ENCODE measurements at places on chromosomes 12 and 14. TPM values are rescaled to one million over a fixed set of nuclear protein-coding genes. Genes with fewer than 3 reads are reported as not detected.

The DPF3 gene
- 0.37 TPM for total RNA-seq

GRCh38 chr12:111173391-111173790, 195.5 kb downstream of the PHETA1 start:
- ATAC-seq, result no peak

DNA sequence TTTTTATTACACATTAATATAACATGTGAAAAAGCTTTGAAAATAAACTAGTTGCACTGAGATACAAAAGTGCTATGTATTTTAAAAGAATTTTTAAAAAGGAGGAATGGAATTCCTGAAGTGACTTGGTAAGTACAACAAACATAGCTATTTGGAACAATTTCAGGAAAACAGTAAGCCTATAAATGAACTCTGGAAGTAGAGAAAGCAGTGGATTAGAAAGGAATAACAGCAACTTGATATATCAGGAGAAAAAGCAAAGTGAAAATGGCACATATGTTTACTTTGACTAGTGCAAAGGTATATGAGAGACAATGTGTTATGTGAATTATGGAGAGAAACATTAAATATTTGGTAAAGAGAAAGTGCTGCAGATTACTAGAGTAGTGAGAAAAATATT, 811.7 kb downstream of the C12orf50 start:
- no peak for ATAC-seq

DNA sequence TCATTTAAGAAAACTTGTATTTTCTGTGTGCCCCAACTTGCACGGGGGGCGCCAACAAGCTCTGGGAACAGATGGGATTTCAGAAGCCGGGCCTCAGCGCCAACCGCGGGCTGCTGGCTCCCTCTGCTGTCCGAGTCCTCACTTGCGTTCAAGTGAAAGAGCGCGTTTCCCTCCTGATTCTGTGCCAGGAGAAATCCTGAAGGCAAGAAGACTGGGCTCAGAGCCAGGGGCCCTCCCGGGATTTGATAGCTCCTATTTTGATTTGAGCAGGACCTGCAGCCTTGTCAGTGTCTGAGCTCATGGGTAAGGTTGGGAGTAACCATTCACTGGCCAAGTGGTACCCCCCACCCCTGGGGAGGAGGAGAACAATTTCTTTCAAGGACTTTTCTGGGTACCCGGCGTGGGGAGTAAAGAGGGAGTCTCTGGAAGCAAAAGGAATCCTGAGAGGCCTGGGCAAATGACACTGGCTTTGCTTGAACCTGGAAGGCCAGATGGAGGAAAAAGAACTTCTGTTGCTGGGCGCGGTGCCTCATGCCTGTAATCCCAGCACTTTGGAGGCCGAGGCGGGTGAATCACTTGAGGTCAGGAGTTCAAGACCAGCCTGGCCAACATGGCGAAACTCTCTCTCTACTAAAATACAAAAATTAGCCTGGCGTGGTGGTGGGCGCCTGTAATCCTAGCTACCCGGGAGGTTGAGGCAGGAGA, 179.0 kb upstream of the RGS6 start:
- peak; percentile 70 for ATAC-seq

- ATAC-seq, result peak; percentile 46
Observed at GRCh38 chr12:53097564-53098353, at the start of gene IGFBP6. IGFBP6 (plus strand) TSS chr12:53097667; CDS start chr12:53097718, 51 bp downstream.

GRCh38 chr12:120939523-120939922, 35.4 kb upstream of the SPPL3 start:
- ATAC-seq, result peak; percentile 46

DNA sequence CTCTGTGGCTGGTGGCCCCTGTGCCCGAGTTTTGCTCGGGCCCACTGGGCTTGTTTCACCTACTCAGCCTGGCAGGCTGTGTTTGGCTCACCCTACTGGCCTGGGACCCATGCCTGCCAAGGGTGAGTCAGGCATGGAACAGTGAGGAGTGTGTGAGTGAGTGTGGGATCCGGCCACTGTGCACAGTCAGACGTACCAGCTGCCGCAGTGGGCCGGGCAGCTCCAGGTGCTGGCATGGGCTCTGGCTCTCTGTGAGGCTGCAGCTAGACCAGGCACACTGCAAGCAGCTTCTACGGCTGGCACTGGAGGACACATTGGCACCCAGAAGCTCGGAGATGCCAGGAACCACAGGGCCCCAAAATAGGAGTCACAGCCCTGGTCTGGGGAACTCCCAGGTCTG, 40.6 kb downstream of the HSD17B6 start:
- ATAC-seq, result peak; percentile 90

DNA sequence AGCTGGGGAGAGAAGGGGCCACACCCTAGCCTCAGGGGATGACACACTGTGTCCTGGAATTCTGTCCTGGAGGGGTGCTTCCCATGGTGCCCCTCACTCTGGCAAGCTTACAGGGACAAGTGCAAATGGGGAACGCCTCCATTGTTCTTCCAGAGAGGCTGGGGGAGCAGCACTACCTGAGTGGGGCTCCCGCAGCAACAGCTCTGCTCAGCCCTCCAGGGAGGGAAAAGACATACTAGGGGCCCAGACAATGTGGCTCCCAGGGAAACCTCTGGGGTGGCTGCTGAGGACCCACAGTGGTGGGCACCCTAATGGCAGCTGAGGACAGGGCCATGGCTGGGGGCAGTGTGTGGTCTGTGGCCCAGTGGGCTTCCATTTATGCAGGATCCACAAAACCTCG, 69.4 kb downstream of the PLEKHG3 start:
- ATAC-seq, result no peak

GRCh38 chr14:101707863-101708620, 53.5 kb upstream of the PPP2R5C start:
- no peak for ATAC-seq

All from gastroesophageal sphincter (tissue), 4 donors.